ENCODE measurements at places on chromosomes 5 and 9.

- no peak for DNase-seq
Measured at GRCh38 chr9:109555215-109555614, 57.1 kb upstream of the PTPN3 start.

GRCh38 chr9:87910821-87911220 lies 6.9 kb upstream of the SPATA31C1 start:
- DNase-seq: no peak

GRCh38 chr5:177496727-177497291 lies 595 bp downstream of the PDLIM7 start:
- no peak for DNase-seq

DNA sequence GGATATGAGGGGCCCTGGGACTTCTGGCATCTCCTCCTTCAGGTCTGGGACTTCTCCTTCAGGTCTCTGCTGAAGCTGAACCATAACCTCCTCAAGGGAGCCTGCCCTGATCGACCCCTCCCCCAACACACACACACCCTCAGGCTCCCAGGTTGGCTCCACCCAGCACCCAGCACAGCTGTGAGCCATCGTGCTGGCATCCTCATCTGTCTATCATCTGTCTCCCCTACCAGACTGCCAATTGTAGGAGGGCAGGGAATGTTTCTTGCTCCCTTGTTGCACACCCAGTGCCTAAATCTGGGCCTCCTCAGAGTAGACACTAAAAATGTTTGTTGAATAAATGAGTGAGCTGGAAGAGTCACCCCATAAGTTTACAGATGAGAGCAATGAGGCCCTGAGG lies 71.4 kb downstream of the LRSAM1 start:
- DNase-seq: no peak

GRCh38 chr5:68259700-68260099 lies 44.1 kb downstream of the PIK3R1 start:
- no peak for DNase-seq

DNA sequence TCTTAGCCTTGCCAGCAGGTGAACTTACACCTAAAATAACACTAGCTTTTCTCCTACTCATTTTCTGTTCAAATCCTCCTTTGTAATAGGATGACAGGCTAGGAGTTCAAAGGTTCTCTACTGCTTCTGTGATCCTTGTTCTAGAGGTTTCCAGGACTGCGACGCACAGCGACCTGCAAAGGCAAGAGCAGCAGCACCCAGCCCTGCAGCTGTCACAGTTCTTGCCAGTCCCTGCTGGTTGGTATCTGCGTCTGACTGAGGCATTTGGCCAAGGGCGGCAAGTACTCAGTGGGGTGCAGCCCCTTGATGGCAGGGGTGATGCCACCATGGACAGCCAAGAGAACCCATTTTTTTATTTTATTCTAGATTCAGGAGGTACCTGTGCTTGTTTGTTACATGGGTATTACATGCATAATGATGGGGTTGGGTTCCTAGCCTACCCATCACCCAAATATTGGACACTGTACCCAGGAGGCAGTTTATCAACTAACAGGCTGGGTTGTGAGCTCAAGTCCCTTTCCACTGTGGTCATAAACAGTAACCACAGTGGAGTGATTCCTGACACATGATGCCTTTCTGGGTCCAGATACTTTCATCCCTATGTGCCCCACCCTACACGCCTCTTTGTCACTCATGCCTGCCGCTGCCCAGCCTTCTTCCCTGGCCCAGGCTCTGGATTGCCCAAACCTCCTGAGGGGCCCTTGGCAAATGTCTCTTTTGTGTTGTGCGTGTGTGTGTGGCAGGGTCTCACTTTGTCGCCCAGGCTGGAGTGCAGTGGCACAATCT lies 111.0 kb downstream of the GAPVD1 start:
- no peak for DNase-seq

DNA sequence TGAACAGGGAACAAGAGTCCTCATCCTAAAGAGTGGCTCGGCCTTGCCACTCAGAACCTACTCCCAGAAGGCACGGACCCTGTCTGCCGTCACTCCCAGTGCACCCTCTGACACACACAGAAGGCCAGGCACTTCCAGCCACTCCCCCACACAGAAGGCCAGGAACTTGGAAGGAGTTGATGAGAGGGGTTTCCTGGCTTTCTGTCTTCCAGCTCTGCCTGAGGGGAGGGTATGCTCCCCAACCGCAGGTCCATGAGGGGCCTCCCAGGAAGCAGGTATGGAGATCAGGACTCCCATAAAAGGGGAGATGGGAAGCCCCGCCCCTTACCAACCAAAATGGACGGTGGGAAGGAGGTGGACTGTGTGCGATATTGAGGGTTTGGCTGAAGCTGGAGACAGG lies 247.6 kb upstream of the IRX4 start:
- no peak for DNase-seq

GRCh38 chr5:96094904-96095303 lies 133.3 kb upstream of the ELL2 start:
- DNase-seq: no peak

- no peak for DNase-seq
Measured at GRCh38 chr5:100771181-100771580, 131.9 kb downstream of the ST8SIA4 start.

DNA sequence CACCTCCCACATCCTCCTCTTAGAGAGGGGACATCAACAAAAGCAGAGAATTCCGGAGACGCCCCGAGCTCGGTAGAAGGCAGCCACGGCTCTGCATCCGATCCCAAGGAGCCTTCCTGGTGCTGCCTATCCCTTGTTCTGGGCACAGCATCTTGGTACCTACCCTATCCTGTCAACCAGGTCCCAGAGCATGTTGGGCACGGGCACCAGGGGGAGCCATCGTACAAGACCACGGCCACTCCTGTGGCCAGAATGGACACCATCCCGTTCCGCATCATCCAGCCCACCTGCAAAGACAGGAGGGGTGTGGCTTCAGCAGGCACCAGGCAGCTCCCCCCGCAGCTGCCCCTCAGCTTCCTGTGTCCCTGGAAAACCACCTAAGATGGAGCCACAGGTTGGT lies 62.7 kb upstream of the ZNF354A start:
- DNase-seq: no peak

DNA sequence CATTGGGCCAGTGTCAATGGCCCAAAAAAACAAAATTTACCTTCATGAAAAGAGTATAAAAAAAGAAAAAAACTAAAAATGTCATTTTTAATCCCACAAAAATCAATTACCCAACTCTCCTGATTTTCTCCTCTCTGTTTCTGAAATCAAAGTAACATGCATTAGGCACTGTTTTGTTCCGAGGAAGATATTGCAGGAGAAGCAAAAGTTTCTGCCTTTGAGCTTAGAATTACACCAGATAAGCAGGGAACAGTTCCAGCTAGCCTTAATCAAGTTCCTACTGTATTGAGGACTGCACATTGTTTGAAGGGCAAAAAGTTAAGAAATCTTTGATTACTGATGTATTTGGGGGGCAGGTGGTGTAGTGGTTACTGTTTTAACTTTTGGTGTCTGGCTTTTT lies 1.1 kb upstream of the PRKAA1 start:
- DNase-seq: no peak

DNA sequence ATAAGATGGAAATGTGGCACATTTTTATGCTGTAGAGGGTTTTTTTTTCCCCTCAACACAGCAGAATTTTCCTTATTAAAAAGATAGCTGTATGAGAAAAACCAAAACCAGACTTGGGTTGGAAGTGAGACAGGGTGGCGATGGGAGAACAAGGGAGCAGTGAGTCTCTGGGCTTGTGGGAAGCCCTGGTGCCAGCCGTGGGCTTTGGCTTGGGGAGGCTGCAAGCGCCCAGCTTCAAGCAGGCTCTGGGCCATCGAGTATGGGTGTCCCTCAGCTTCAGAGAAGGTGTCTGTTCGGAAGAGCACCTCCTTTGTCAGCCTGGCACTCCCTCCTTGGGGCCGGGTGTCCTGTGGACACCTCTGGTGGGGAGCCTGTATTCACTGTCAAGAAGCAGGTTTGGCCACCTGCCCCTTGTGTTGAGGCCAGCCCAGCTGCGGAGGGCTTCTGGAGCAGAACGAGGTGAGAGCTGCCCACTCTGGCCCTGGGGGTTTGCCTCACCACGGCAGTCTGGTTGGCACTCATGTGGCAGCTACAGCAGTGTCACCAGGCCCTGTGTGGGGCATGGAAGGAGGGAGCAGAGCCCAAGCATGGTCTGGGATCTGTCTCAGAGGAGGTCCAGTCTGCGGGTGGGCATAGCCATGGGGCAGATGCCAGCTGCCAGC lies 37.6 kb upstream of the ANGPTL2 start:
- no peak for DNase-seq

DNA sequence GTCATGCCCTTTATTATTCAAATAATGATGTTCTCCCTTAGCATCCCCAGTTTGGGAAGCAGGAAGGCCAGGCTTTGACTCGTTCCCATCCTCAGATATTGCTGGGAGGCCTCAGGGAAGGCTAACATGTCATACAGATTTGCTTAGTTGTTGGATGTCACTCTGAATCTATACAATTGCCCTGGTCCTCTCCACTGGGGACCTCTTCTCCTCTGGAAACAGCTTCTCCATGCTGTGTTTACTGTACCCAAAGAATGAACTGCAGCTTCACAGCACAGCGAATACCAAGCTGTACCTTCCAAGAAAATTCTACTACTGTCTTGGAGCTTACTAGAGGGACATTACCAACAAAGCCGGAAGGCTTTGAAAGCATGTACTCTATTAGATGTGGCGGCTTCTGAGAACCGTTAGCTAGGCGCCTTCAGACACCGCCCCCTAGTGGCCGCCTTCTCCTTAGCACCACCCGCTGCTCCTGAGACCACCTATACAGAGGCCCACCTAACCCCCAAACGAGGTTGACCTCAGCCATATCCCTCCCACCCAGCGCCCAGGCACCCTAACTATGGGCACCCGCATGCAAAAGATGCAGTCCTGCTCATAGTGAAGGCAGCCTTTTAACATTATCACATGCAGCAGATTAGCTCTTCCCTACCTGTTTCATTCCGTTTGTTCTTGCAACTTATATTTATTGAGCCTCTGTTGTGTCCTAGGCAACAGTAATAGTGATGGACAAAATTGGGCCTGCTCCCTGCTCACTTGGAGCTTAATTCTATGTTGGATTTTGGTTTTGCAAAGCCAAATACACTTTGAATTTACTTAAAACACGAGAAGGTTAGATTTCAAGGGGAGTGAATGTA lies 34.9 kb upstream of the FOXI1 start:
- no peak for DNase-seq

DNA sequence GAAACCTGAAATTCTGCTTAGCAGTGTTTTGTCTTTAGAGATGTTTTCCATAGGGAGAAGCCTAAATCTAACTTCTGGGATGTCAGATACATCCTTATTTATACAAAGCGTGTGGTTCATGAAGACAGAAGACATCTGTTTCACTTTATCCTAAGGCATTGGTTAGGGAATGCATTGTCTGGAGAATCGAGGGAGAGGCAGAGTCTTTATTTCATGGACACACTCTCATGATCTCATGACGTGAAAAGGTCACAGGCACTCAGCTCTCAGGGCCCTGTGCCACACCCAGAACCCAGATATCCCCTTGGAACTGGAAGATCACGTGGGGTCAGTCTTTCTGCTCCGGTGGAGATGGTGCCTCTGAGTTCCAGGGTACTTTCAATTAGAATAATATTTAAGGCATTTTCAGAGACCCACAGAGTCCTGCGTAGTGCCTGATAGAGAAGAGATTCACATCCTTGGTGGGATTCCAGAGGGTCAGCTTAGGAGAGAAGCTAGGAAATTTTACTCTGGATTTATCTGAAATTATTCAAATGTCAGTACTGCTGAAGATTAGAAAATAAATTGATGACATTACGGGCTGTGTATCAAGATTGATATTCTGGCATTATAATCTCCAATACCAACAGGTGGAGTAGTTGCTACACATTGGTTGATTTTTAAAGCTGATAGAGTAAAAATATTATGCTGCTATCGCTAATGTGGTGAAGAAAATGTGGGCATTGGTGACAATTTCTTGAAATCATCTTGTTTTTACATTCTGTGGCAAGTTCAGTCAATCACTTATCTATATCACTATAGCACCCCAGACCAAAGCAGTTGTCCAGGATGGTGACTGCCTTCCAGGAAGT lies 378.3 kb downstream of the MTRR start:
- no peak for DNase-seq

GRCh38 chr5:124315741-124316415 lies 430.6 kb downstream of the ZNF608 start:
- no peak for DNase-seq

DNA sequence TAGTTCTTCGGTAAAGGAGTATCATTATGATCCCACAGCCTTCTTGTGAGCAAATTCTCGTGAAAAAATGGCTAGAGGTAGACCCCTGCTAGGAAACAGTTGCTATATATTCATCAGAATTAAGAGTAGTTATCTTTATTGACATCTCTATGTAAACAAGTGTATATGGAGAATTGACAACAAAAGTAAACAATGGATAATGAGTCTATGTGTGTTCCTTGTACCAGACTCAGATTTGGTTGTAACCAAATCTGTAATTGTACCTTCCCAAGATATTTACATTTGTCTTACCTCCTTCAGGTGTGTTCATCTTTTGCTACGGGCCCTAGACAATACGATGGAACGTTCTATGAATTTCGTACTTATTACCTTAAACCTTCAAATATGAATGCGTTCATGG lies 2.1 kb downstream of the NIPSNAP3B start:
- no peak for DNase-seq

DNA sequence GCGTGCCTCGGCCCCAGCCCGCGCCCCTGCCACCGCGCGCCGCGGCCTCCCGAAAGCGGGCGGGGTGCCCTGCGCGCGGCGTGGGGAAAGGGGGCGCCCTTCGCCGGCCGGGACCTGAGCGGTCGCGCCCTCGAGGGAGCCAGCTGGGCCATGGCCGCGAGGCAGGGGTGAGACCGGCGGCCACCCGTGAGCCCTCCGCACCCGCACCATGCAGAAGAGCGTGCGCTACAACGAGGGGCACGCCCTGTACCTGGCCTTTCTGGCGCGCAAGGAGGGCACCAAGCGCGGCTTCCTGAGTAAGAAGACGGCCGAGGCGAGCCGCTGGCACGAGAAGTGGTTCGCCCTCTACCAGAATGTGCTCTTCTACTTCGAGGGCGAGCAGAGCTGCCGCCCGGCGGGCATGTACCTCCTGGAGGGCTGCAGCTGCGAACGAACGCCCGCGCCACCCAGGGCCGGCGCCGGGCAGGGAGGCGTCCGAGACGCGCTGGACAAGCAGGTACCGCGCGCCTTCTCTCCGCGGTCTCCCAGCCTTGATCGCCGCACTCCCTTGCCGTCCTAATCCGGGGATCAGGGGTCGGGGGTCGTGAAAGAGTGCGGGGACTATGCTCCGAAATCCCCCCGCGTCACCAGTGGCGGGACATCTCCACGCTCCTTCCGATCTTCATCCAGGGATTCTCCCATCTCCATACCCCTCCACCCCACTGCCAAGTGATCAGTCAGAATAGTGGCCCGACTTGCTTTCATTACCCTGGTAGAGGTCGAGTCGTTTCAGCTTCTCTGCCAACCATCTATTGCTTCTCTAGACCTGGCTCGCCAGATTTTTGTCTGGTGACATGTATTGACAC lies 590 bp downstream of the RASGRF2 start:
- peak; percentile 39 for DNase-seq

- no peak for DNase-seq
Measured at GRCh38 chr5:92917044-92917443, 664.0 kb downstream of the NR2F1-AS1 start.

GRCh38 chr9:126335837-126336735 lies 9.5 kb downstream of the MVB12B start:
- no peak for DNase-seq
